ENCODE measurements at places on chromosomes 4 and X.

GRCh38 chrX:70129816-70130215, 3.4 kb upstream of the IGBP1 start:
- no peak for DNase-seq

DNA sequence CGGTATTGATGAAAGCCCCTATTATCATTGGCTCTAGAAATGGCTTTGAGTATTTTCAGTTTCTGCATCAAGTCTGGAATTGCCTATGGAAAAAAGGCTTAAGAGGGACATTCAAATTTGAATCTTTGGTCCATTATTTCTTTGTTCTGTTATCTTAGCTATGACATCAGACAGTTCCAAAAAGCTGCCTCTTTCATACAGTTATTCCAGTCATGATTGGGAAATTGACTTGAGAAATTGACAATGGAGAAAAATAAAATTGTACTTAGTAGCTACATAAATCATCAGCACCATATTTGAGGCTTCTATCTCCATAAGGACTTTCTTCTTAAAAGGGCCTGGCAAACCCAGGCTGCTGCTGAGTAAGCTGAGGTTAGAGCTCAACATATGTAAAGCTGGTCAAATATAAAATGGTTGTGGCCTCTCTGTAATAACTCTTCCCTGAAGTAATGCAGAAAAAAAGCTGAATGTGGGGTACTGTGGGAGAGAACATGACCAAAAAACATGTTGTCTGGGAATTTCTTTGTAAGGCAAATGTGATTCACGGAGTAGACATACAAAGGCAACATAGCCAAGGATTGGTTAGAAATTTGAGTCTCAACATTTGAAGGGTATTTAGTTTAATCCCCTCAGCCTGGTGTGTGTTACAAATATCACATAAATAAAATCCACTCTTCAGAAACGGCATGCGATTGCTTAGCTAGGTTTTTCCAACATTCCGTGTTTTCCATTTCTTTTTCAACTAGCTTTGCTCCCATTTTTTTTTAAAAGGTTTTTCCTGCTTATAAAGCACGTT, 100.9 kb downstream of the LNX1 start:
- no peak for DNase-seq

DNA sequence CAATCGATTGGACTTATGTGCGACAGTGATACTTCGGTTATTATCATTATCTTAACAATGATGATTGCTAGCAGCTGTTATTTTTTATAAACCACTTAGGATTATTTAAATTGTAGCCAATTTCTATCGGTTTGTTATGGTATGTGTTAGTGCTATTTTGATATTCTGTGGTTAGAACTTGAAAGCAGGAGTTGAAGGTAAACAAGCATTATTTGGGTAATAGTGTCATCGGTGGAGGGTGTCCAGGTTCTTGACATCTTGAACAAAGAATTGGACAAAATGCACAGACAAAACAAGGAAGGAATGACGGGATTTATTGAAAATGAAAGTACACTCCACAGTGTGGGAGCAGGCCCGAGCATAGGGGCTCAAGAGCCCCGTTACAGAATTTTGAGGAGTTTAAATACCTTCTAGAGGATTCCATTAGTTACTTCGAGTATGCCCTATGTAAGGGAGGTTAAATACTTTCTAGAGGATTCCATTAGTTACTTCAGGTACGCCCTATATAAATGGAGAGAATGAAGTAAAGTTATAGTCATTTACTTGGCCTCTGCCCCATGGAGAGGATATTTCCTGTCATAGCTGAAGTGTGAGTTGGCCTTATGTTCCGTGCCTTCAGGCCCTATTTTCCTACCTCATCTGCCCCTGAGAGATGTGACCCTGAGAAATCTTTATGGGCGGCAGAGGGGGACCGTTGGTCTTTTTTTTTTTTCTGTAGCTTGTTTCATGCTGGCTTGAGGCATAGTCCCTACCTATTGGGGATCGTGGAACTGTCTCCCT, 13.1 kb downstream of the MOB1B start:
- no peak for DNase-seq

GRCh38 chrX:38974542-38974941, 173.3 kb downstream of the MID1IP1 start:
- no peak for DNase-seq

DNA sequence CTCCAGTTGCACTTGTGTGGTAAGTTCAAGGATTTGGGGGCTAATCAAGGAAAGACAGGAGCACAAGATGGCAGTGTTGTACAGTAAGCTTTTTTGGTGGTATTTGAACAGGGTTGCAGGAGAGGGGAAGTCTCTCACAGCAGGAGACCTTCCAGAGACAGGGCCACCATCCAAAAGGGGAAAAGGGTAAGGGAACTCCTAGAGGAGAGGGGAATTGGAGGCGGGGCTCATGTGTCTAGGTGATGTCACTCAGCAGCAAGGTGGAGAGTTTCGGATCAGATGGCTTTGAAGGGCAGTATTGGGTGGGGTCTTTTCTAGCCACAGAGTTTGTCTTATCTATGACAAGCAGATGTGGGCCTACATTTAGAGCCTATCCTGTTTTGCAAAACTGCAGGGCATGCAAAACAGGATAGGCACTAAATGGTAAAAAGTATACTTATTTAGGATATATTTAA, 13.4 kb upstream of the RNF175 start:
- no peak for DNase-seq

GRCh38 chr4:106898621-106899230, 137.4 kb downstream of the DKK2 start:
- DNase-seq, result no peak

DNA sequence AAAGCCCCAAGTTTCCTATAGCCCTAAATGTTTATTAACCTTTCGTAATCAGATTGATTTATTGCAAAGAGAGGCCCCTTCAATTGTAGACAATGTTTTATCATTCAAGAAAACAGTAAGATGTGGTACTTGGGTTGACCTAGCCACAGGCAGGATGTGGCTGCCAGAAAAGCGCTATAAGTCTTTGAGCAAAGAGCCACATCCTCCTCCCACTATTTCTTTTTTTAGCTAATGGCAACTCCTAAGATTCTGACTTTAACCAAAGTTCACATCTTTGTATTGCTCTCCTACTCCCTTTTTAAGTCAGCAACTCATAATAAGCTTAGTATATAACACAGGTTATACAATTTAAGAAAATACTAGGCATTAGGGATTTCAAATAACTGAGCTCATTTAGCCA, 70.7 kb upstream of the PPP3CA start:
- DNase-seq, result peak; percentile 66

DNA sequence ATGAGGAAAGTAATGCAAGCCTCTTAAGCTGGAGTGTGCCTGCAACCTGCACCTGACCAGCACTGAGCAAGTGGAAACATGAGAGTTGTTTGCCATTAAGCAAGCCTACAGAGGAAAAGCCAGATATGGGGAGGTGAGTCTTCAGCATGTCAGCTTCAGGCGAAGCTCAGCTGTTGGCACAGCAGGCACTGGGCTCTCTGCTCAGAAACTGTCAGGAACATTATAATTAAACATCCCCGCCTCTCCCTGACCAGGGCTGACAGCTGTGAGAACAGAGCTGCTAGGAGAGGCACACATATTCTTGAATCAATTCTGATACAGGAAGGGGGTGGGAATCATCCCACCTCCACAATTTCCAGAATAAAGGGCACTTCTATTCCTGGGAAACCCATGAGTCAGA, 19.0 kb upstream of the DCX start:
- no peak for DNase-seq

GRCh38 chr4:81921751-81922159, 450.0 kb upstream of the RASGEF1B start:
- no peak for DNase-seq

- DNase-seq, result no peak
These were observed 9.0 kb downstream of the LRPAP1 start for GRCh38 chr4:3523146-3523627.

GRCh38 chr4:43379016-43379415, 486.5 kb downstream of the GRXCR1 start:
- DNase-seq, result no peak

GRCh38 chr4:154416190-154416547, 75.4 kb downstream of the DCHS2 start:
- no peak for DNase-seq

- no peak for DNase-seq
These were observed 152.5 kb upstream of the SPRY1 start for GRCh38 chr4:123244137-123244536.

- no peak for DNase-seq
These were observed 85.1 kb downstream of the SLC2A9 start for GRCh38 chr4:9936129-9936644.

DNA sequence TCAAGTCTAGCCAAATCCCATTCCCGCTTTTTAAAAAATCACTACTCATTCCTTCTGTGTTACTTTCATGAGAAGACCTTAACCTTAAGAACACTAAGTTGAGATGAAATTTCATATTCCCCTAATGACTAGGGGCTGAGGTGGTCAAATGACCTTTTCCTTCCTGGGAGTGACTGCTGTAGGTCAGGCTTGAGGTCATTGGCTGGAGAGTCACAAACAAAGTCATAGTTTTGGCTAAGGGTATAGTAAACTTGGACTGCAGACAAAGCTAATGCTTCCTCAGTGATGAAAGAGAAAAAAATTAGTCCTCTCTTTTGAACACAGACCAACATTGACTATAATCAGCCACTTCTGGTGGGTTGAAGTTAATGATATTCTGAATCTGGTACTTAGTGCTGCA, 16.0 kb upstream of the FGF2 start:
- no peak for DNase-seq

DNA sequence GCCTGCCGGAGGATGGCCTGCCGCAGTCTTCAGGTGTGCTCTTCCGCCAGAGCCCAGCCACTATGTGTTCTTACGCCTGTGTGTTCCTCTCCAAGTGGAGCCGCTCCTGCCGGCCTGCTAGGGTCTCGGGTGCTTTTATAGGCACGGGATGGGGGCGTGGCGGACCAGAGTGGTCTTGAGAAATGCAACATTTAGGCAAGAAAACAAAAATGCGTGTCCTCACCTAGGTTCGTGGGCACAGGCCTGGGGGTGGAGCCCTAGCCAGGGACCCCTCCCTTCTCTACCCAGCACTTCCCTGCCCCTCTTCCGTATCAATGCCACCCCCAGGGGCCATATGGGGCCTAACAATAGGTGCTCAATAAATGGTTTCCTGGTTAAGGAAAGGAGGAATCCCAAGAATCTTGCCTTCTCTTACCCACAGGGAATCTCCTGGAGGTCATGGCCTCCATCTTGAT, 34.4 kb upstream of the LRBA start:
- no peak for DNase-seq

- DNase-seq, result no peak
These were observed 45.8 kb downstream of the ENOX2 start for GRCh38 chrX:130857207-130857606.

DNA sequence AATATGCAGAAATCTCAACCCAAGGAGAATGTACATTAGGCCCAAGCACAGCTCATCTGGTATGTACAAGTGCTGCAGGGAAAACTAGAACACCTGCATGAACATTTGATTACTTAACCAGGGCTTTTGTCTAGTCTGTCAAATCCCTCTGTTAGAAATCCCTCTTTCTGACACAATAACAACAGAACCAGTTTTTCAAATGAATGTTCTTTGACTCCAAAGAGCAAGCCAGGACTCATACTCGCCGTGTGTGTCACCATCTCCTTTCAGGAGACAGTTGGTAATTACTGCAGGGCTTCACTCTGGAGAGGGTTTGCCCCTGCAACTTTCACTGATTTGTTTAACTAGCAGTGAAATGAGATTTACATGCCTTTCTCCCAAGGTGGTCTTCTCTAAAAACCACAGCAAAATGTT, 143.0 kb upstream of the FAM241A start:
- no peak for DNase-seq

DNA sequence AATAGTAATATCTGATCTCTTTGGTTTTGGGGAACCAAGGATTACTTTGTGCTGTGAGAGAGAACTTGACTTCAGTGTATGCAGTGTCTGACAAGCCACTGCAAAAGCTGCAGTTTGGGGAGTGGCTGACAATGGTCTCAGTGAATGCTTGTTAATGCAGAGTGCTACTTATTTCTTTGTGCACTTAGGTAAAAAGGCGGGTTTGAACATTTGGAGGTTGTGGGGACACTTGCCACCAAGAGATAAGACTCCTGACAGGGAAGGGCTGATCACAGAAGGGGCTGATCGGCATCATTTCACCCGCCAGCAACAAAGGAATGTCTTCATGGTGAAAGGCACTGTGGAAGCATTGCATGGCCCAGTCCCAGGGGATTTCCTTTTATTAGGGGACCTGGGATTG, 28.6 kb upstream of the USP46 start:
- no peak for DNase-seq

DNA sequence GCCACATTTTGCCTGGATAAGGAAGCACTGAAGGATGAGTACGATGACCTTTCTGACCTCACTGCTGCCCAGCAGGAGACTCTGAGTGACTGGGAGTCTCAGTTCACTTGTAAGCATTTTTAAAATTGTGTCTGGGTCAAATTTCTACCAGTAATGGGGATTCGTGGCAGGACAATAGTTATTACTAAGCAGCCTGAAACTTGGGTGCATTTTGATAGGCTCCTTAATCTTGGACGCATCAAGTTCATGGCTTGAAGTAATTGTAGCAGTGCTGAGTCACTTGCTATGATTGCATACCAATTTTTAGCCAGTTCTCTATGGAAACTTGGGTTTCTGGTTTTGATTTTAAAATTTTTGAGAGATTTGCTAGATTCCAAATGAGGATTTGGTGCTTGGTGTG, 4.3 kb downstream of the PGRMC1 start:
- DNase-seq, result no peak

DNA sequence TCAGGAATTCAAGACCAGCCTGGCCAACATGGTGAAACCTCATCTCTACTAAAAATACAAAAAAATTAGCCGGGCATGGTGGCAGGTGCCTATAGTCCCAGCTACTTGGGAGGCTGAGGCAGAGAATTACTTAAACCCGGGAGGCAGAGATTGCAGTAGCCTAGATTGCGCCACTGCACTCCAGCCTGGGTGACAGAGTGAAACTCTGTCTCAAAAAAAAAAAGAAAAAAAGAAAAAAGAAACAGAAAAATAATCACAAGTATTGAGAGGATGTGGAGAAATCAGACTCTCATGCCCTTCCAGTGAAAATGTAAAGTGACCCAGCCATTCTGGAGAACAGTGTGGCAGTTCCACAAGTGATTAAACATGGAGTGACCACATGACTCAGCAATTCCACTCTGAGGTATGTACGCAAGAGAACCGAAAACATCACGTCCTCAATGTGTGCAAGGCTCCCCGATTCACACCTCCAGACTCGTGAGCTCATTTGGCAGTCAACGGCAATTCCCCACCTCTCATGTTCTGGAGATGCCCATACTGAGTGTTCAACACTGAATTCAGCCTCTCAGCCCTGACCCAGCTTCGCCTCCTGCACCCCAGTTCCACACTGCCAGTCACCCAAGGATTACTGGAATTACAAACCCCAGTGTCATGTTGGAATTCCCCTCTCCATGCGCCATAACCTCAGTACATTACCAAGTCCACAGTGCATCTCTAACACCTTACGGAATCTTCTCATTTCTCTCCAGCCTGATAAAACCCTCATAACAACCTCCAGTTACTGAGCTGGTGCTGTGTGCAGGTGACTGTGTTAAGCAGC, 21.1 kb downstream of the ACOX3 start:
- no peak for DNase-seq

GRCh38 chrX:118536204-118536603, 40.6 kb downstream of the DOCK11 start:
- no peak for DNase-seq

All from CD4-positive, alpha-beta T cell treated with Interleukin-6 at 100 ng/mL for 8 hours (primary cell).